ENCODE measurements at places on chromosomes 2 and 18.

- no peaks in the 10 kb centered on the region for H3K27me3 ChIP-seq
- no peak overlapping the region for H3K27ac ChIP-seq
- H3K4me1 ChIP-seq: peaks cover 3% of the 10 kb centered on the region
- peak; percentile 62 for DNase-seq
- H3K4me3 ChIP-seq: no peak overlapping the region
These were observed 61.3 kb upstream of the RAPGEF4 start for GRCh38 chr2:172674034-172674967.

DNA sequence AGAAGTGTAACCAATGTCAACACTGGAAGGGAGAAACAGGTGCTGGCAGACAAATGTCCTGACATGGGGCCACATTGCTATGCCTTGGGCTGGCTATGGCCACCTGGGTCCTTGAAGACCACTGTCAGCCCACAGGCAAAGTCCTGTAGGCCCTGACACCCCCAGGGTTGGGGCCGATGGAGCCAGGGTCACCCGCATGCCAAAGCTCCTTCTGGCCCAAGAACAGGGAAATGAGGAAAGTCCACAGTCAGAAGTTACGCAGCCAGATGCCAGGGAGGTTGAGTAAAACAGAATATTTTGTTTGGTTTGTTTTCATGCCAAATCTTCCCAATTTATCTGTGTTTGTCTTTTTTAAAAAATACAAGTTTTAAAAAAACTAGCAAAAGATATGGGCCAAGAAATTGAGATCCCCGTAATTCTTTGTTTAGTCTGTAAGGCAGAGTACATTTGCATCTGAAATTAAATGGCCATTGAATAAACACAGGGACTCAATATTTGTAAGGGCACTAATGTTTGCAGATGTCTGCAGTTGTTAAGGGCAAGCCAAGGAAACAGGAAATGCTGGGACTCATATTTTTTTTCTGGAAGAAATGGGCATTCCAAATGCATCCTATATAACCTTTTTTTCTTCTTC is 186.4 kb downstream of the FAM210A start:
- H3K4me1 ChIP-seq: no peaks in the 10 kb centered on the region
- H3K36me3 ChIP-seq: no peaks in the 10 kb centered on the region
- no peak overlapping the region for H3K4me3 ChIP-seq
- H3K27me3 ChIP-seq: no peaks in the 10 kb centered on the region

DNA sequence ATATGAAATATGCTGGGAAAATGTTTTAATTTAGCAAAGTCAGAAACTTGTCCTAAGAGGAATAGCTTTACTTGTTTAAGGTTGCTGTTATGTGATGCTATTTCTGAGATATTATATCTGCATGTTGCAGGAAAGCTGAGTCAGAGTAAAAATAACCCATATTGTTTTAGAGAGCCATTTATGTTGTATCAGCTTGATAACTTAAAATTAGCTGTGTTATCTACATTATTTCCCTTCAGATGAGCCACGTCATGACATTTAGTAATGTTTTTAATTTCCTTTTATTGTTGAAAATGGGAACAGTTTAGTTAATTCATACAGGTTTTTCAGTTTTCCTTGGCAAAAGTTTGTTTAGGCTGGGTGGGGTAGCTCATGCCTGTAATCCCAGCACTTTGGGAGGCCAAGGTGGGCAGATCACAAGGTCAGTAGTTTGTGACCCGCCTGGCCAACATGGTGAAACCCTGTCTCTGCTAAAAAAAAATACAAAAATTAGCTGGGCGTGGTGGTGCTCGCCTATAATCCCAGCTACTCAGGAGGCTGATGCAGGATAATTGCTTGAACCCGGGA is 55.8 kb downstream of the TTC27 start:
- no peak overlapping the region for H3K4me3 ChIP-seq
- DNase-seq: peak; percentile 19
- no peaks in the 10 kb centered on the region for H3K36me3 ChIP-seq
- H3K27me3 ChIP-seq: no peaks in the 10 kb centered on the region
- H3K27ac ChIP-seq: no peak overlapping the region

- no peak overlapping the region for H3K27ac ChIP-seq
- H3K36me3 ChIP-seq: no peaks in the 10 kb centered on the region
- no peak for DNase-seq
- no peaks in the 10 kb centered on the region for H3K4me1 ChIP-seq
- no peak overlapping the region for H3K4me3 ChIP-seq
These were observed 13.7 kb downstream of the COLEC11 start for GRCh38 chr2:3608373-3609278.

DNA sequence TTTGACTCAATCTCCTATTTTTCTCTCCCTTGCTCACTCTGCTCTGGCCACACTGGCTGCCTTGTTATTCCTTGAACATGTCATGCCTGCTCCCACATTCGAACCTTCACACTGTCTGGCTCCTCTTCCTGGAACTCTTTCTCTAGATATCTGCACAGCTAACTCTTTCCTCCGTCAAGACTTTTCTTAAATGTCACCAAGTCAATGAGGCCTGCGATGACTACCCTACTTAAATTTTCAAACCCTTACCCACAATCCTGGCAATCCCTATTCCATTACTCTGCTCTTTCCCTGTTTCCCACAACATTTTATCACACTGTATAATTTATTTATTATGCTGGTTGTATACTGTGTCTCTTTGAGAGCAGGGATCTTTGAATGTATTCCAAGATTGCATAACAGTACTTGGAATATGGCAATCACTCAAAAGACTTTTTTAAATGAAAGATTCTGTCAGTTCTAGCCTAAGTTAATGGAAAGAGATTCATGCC is 206.2 kb downstream of the SRBD1 start:
- H3K27ac ChIP-seq: no peak overlapping the region
- no peaks in the 10 kb centered on the region for H3K27me3 ChIP-seq
- no peaks in the 10 kb centered on the region for H3K4me1 ChIP-seq
- no peak overlapping the region for H3K4me3 ChIP-seq
- no peaks in the 10 kb centered on the region for H3K36me3 ChIP-seq

- H3K27ac ChIP-seq: no peak overlapping the region
- H3K27me3 ChIP-seq: no peaks in the 10 kb centered on the region
These were observed 2.7 kb downstream of the CCDC88A start for GRCh38 chr2:55416786-55417568.

- no peak overlapping the region for H3K27ac ChIP-seq
- no peaks in the 10 kb centered on the region for H3K4me1 ChIP-seq
- DNase-seq: no peak
- no peaks in the 10 kb centered on the region for H3K36me3 ChIP-seq
These were observed 40.3 kb downstream of the PMAIP1 start for GRCh38 chr18:59940068-59940467.

GRCh38 chr2:1614564-1614963 is 129.8 kb downstream of the PXDN start:
- H3K4me3 ChIP-seq: no peak overlapping the region
- no peaks in the 10 kb centered on the region for H3K36me3 ChIP-seq
- no peak for DNase-seq
- no peaks in the 10 kb centered on the region for H3K4me1 ChIP-seq

GRCh38 chr2:146130290-146130689 is 1610.4 kb upstream of the ZEB2 start:
- DNase-seq: no peak
- H3K27ac ChIP-seq: no peak overlapping the region
- H3K4me3 ChIP-seq: no peak overlapping the region
- no peaks in the 10 kb centered on the region for H3K36me3 ChIP-seq
- no peaks in the 10 kb centered on the region for H3K27me3 ChIP-seq

- no peaks in the 10 kb centered on the region for H3K36me3 ChIP-seq
- H3K4me3 ChIP-seq: no peak overlapping the region
- H3K27me3 ChIP-seq: no peaks in the 10 kb centered on the region
- DNase-seq: no peak
These were observed 24.9 kb upstream of the LRRTM1 start for GRCh38 chr2:80329491-80329890.

DNA sequence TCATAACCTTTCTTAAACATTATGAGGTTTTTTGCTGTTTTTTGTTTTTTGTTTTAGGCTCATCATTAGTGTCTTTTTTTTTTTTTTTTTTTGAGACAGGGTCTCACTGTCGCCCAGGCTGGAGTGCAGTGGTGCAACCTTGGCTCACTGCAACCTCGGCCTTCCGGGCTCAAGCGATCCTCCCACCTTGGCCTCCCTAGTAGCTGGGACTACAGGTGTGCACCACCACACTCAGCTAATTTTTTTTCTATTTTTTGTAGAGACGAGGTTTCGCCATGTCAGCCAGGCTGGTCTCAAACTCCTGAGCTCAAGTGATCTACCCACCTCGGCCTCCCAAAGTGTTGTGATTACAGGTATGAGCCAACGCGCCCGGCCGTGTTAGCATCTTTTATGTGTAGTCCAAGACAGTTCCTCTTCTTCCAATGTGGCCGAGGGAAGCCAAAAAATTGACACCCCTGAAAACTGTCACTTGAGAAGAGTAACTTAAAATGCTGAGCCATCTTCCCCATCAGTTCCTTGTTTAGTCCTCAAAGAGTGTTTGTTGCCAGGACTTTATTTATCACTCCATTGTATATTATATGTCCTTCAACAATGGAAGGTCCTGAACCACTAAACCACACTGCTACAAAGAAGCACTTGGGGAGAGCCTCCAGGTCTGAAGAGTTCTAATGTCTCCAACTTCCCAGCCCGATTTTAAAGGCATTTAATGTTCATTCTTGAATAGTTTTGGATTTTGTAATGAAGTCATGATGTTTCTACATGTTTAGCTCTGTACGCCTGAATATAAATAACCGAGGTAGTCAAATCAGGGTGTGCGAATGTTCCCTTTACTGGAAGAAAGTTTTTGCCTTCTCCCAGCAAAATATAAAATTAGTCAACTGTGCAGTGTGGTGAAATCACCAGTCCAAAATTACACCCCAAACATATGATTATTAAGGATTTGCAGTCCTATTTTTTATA is 26.4 kb downstream of the ZNF516 start:
- peak; percentile 25 for DNase-seq
- H3K4me1 ChIP-seq: peaks cover 8% of the 10 kb centered on the region
- no peak overlapping the region for H3K27ac ChIP-seq
- no peaks in the 10 kb centered on the region for H3K27me3 ChIP-seq
- H3K4me3 ChIP-seq: no peak overlapping the region

DNA sequence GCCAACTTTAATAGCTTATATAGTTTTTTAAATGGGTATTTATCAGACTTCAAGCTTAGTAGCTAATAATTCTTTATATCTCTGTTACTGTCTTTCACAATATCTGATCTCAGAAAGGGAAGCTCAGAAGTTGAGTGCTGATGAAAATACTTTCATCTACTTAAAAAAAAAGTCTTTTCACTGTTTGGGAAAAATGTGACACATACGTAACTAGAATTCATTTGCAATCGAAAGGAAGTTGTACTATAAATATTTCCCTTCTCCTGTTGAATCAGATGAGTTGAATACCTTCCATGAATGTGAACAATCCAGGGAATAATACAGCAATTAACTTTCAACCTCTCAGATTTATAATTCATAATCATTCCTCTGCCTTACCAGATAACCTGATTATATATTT is 811 bp upstream of the SCG2 start:
- H3K27ac ChIP-seq: no peak overlapping the region
- H3K36me3 ChIP-seq: no peaks in the 10 kb centered on the region
- DNase-seq: no peak
- H3K4me1 ChIP-seq: peaks cover 5% of the 10 kb centered on the region

GRCh38 chr2:182949572-182950189 is 83.2 kb upstream of the FRZB start:
- no peak overlapping the region for H3K27ac ChIP-seq
- peaks cover 8% of the 10 kb centered on the region for H3K36me3 ChIP-seq
- H3K4me1 ChIP-seq: no peaks in the 10 kb centered on the region
- H3K27me3 ChIP-seq: no peaks in the 10 kb centered on the region
- H3K4me3 ChIP-seq: no peak overlapping the region
- peak; percentile 28 for DNase-seq

- no peak overlapping the region for H3K4me3 ChIP-seq
- no peak overlapping the region for H3K27ac ChIP-seq
- no peaks in the 10 kb centered on the region for H3K27me3 ChIP-seq
- DNase-seq: no peak
- no peaks in the 10 kb centered on the region for H3K36me3 ChIP-seq
These were observed 79.4 kb upstream of the SRD5A2 start for GRCh38 chr2:31660165-31660564.

GRCh38 chr2:25867396-25868003 is 10.8 kb downstream of the ASXL2 start:
- no peak overlapping the region for H3K27ac ChIP-seq
- H3K4me1 ChIP-seq: no peaks in the 10 kb centered on the region
- H3K4me3 ChIP-seq: no peak overlapping the region
- H3K27me3 ChIP-seq: no peaks in the 10 kb centered on the region

- H3K36me3 ChIP-seq: no peaks in the 10 kb centered on the region
- no peak for DNase-seq
- no peak overlapping the region for H3K27ac ChIP-seq
- no peaks in the 10 kb centered on the region for H3K4me1 ChIP-seq
- no peak overlapping the region for H3K4me3 ChIP-seq
These were observed 33.6 kb downstream of the MAL start for GRCh38 chr2:95058989-95059641.

GRCh38 chr2:48248251-48248933 is 281.6 kb upstream of the STON1 start:
- H3K27me3 ChIP-seq: no peaks in the 10 kb centered on the region
- H3K36me3 ChIP-seq: no peaks in the 10 kb centered on the region
- peak; percentile 93 for DNase-seq
- H3K4me1 ChIP-seq: peaks cover 24% of the 10 kb centered on the region
- no peak overlapping the region for H3K4me3 ChIP-seq

GRCh38 chr2:160582490-160583145 is 89.0 kb upstream of the RBMS1 start:
- no peak overlapping the region for H3K4me3 ChIP-seq
- DNase-seq: peak; percentile 60
- no peak overlapping the region for H3K27ac ChIP-seq
- H3K4me1 ChIP-seq: peaks cover 16% of the 10 kb centered on the region
- no peaks in the 10 kb centered on the region for H3K36me3 ChIP-seq

- peaks cover 2% of the 10 kb centered on the region for H3K36me3 ChIP-seq
- H3K4me1 ChIP-seq: no peaks in the 10 kb centered on the region
- no peak overlapping the region for H3K27ac ChIP-seq
- H3K27me3 ChIP-seq: no peaks in the 10 kb centered on the region
These were observed 14.9 kb downstream of the RAB10 start for GRCh38 chr2:26048791-26049190.

- H3K27ac ChIP-seq: no peak overlapping the region
- no peaks in the 10 kb centered on the region for H3K27me3 ChIP-seq
- H3K4me3 ChIP-seq: no peak overlapping the region
- H3K36me3 ChIP-seq: no peaks in the 10 kb centered on the region
- DNase-seq: no peak
These were observed 135.0 kb downstream of the FIGN start for GRCh38 chr2:163600801-163601200.

GRCh38 chr2:224968051-224968450 is 74.2 kb downstream of the DOCK10 start:
- no peak overlapping the region for H3K4me3 ChIP-seq
- peaks cover 3% of the 10 kb centered on the region for H3K4me1 ChIP-seq
- H3K27me3 ChIP-seq: no peaks in the 10 kb centered on the region
- no peaks in the 10 kb centered on the region for H3K36me3 ChIP-seq
- H3K27ac ChIP-seq: no peak overlapping the region

GRCh38 chr18:23756590-23757436 is 67.6 kb downstream of the LAMA3 start:
- H3K36me3 ChIP-seq: no peaks in the 10 kb centered on the region
- H3K27ac ChIP-seq: no peak overlapping the region
- no peak for DNase-seq

GRCh38 chr2:24461685-24462084 is 29.4 kb upstream of the NCOA1 start:
- H3K36me3 ChIP-seq: no peaks in the 10 kb centered on the region
- H3K4me3 ChIP-seq: no peak overlapping the region
- no peak for DNase-seq
- no peak overlapping the region for H3K27ac ChIP-seq
- H3K27me3 ChIP-seq: no peaks in the 10 kb centered on the region
- peaks cover 3% of the 10 kb centered on the region for H3K4me1 ChIP-seq

GRCh38 chr2:235511187-235511661 is 17.4 kb downstream of the AGAP1 start:
- H3K4me3 ChIP-seq: no peak overlapping the region
- H3K4me1 ChIP-seq: peaks cover 7% of the 10 kb centered on the region
- no peaks in the 10 kb centered on the region for H3K27me3 ChIP-seq
- H3K27ac ChIP-seq: peak overlapping the region; percentile 53
